T-helper 1 cell (primary cell): ENCODE measurements at places on chromosomes 7 and 10.

- no peak for DNase-seq
Observed at GRCh38 chr10:101856626-101857025, 13.0 kb upstream of the KCNIP2 start.

DNA sequence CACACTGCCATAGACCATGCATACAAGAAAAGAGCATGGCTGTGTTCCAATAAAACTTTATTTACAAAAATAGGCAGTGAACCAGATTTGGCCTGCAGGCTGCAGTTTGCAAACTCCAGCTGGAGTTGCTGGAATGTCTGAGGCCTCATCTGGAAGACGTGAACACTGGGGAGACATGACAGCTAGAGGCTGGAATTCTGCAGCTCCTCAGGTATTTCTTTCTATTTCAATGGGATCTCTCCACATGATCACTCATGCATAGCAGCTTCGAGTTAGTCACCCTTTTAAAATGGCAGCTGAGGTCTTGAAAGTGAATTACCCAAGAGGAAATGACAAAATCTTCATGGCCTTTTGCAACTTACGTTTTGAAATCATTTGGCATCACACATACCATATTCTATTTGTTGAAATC is 52.6 kb upstream of the BET1 start:
- DNase-seq, result no peak

DNA sequence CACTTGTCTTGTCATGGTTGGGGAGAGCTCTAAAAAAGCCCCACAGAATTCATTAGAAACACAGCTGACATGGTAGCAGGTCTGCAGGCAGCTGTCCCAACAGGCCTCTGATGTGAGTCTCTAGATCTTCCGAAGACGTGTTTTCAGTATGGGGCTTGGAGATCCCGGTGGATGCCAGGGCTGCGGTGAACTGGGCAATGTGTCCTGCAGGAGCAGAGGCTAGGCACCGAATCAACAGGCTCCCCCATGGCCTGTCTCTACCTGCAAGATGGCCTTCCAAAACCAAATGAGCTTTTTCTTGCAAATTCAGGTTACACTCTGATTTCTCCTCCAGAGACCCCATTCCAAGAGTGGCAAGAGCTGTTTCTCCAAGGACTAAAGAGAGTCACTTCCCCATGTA is 2.9 kb downstream of the CPXM2 start:
- no peak for DNase-seq

- no peak for DNase-seq
Observed at GRCh38 chr7:130008941-130009847, 42.0 kb downstream of the ZC3HC1 start.

DNA sequence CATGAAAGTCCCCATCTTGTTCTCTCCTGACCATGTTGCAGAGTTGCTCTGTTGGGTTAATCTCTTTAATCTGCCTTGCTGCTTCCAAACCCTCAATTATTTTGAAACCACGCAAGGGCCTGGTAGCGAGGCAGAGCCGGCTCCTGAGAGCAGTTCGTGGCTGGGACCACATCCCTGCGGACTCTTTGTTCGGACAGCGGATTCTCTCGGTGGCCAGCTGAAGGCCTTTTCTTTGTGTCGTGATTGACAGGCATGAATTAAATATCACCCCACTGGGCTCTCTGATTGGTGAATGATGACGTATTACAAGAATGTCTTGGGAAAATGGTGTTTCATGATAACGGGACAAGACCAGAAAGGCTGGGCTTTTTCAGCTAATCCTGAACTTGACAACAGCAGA is 66.9 kb upstream of the ARHGAP21 start:
- DNase-seq, result no peak

GRCh38 chr7:80618096-80618495 is 20.3 kb upstream of the CD36 start:
- DNase-seq, result no peak

- DNase-seq, result no peak
Observed at GRCh38 chr10:131173484-131174210, 137.9 kb downstream of the TCERG1L start.

DNA sequence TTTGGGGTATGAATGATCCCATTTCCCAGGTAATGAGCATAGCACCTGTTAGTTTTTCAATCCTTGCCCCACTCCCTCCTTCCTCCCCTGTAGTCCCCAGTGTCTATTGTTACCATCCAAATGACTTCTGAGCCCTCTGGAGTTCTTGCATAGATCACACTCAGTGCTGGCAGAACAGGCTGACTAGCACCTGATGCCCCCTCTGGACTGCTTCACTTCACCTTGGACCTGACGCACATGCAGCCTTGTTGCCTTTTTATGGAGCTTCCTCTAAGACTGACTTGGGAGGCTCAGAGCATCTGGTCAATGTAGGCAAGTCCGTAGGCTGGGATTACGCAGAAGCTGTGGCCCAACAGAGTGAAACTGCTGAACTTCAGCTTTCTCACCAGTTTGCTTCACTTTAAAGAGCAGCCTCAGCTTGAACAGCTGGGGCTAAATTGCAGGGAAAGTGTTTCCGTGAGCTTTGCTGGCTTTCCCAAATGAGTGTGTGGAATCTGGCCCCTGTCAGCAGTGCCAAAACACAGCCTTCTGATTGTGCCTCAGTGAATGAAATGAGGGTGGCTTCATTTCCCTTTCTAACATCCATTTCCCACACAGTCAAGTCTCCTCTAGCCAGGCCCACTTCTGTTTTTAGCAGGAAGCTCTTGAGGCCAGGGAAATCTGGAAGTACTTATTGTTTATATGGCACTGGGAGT is 48.5 kb downstream of the NXPH1 start:
- no peak for DNase-seq

DNA sequence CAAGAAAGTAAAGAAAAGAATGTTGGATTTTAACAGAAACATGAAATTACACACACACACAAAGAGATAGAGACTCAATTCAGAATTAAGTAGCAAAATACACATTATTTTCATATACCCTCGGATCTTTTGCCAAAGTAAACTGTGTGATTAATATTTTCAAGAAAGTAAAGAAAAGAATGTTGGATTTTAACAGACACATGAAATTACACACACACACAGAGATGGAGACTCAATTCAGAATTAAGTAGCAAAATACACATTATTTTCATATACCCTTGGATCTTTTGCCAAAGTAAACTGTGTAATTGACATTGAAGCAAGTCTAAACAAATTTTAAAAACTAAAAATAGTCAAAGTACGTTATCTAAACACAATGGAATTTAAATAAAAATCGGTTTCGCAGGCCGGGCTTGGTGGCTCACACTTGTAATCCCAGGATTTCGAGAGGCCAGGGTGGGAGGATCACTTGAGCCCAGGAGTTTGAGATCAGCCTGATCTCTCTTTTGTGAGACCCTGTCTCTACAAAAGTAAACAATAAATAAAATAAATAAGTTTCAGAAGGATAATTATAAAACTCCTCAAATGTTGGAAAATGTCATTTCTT is 337.3 kb upstream of the MAGI2 start:
- no peak for DNase-seq

GRCh38 chr10:50739618-50740292 is at the start of gene ASAH2B:
TSS of gene ASAH2B (plus strand) at chr10:50739936. CDS start at chr10:50745131, 5,195 bp downstream.
- DNase-seq, result peak; percentile 59

DNA sequence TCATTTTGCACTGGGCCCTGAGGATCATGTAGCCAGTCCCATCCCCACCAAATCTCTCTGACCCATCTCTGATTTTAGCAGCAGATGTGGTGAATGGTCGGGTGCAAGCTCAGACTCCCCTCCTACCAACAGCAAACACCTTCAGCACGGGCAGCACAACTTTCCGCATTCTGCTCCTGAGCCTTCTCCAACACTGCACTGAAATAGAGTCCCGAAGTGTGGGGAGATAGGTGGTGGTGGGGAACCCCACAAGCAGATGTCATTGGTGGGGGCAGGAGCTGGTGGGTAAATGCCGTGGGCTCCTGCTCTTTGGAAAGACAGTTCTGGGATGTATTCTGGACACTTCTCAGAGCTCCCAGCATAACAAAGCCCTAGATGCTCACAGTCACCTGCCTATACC is 9.6 kb upstream of the CTBP2 start:
- no peak for DNase-seq

DNA sequence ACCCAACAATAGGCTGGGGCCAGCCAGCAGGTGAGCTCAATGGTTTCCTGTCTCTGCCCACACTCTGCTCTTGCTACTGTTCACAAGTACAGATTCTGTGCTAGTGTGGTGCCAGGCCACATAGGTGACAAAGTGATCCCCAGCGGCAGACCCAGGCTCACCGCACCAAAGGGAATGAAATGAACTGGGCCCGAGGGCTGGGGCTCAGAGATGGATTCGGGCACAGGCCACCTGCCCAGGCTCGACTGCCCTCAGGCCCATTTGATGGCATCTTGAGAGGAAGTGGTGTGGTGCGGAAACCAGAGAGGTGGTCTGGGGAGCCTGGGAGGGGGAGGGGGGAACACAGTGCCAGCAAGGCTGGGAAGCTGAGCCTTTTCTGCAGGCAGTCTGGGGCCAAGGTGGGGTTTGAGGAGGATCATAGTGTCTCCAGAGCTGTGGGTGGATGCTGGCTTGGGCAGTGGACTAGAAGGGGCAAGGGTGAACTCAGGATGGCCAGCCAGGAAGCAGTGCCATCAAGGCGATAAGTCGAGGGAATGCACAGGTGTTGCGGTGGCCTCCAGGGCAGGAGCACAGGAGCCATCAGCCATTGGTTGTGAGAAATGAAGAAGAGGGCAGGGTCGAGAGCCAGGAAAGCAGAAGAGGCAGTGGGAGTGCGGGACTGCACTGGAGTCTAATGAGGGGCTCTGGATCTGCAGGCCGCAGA is 85.2 kb downstream of the ARHGAP22 start:
- no peak for DNase-seq

DNA sequence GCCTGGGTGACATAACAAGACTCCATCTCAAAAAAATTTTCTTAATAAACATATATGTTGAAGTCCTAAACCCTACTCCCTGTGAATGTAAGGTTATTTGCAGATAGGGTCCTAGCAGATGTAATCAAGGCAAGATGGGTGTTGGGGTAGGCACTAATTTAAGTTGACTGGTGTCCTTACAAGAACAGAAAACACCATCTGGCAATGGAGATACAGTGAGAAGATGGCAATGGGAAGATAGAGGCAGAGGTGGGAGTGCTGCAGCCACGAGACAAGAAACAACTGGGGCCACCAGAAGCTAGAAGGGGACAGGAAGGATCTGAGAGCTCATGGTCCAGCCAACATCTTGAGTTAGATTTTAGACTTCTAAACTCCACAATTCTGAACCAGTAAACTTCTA is 606.4 kb downstream of the CNTNAP2 start:
- DNase-seq, result no peak

- no peak for DNase-seq
Observed at GRCh38 chr7:67406976-67407375, 410.3 kb downstream of the TYW1 start.

DNA sequence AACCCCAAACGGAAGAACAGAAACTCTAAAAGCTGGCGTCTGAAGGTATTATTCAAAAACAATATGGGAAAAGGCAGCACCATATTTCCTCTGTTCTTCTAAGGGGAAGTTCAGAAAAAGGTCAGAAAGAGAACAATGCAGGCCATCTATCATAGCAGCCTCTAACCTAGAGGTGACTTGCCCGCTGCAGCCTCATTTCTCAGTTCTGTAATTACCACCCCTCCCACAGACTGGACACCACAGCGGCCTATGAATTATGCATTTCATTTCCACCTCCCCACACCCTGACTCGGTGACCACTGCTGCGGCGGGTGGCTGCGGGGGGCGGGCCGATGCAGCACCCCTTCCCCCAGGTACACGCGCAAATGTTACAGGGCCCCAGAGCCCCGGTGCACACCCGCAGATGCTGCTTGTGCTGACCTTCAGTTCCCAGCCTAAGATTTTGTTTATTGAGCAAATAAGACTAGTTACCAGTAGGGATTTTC is 125.5 kb downstream of the CLEC2L start:
- no peak for DNase-seq

GRCh38 chr7:113705439-113705838 is 213.4 kb downstream of the PPP1R3A start:
- DNase-seq, result no peak

GRCh38 chr10:111004016-111004415 is 72.8 kb upstream of the ADRA2A start:
- DNase-seq, result no peak

- no peak for DNase-seq
Observed at GRCh38 chr7:115435178-115435577, 513.3 kb downstream of the MDFIC start.

DNA sequence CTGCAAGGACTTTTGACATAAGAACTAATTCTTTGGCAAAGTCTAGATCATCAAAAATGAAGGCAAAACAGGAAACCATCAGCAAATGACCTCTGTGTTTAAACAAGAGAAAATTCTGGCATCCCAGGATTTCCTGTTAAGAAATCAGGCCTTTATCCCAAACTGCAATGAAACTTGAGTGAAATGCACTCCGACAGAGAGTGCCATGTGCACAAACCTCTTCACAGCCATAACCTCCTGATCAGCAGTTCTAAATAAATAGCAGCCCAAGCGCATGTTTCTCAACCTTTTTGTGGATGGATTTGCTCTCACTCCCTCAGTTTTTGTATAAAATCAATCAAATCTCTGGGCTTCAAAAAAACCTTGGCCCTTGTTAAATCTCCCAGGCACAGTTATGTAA is 107.7 kb upstream of the EEPD1 start:
- DNase-seq, result no peak

DNA sequence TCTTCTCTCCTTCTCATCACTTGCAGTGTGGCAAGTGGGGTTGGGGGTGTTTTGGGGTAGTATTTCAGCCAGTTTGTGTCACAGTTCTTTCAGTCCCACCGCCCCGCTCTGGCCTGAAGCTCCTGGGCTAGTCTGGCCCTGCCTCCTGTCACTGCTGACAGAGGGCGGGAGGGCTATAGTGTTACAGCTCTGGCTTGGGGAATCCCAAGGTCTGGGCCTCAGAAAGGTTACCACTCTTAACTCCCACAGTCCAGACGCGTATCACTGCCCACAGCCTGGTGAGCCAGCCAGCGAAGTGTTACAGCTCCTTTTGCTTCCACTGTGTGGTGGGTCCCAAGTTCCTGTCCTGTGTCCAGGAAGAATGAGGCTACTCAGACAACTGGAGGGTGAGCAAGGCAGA is 56.0 kb downstream of the ZNF777 start:
- DNase-seq, result no peak

GRCh38 chr10:5575482-5576153 is 50.9 kb downstream of the CALML3 start:
- no peak for DNase-seq

DNA sequence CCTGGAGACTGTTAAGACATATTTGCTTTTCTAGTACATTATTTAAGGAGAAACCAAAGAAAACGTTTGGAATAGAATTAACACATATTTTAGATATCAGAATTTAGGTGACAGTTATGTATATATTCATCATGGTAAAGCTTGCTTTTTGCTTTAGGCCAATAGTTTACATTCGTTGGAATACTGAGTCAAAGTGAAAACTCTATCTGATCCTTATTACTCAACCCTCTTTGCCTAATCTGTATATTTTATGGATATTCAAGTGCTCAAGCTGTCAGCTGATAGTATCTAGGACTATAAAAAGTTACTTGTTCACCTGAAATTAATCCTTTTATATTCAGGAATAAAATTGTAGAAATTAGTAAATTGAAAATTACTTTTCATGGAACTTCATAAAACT is 61.1 kb downstream of the VPS50 start:
- DNase-seq, result no peak

- DNase-seq, result no peak
Observed at GRCh38 chr7:12895296-12895695, 207.9 kb downstream of the ARL4A start.
